RPMI7951 (cell line): ENCODE measurements at places on chromosomes 12 and 14. TPM values are rescaled to one million over a fixed set of nuclear protein-coding genes. Genes with fewer than 3 reads are reported as not detected.
A peak's percentile ranks its signal among the peaks of the same experiment; 100 is the strongest.

The TC2N gene
- not detected in 2 replicates for total RNA-seq

GRCh38 chr12:22034709-22035506 is 11.1 kb upstream of the CMAS start:
- no peak for DNase-seq

- DNase-seq, result peak; percentile 51
Observed at GRCh38 chr14:73014105-73014504, 12.8 kb downstream of the ZFYVE1 start.

DNA sequence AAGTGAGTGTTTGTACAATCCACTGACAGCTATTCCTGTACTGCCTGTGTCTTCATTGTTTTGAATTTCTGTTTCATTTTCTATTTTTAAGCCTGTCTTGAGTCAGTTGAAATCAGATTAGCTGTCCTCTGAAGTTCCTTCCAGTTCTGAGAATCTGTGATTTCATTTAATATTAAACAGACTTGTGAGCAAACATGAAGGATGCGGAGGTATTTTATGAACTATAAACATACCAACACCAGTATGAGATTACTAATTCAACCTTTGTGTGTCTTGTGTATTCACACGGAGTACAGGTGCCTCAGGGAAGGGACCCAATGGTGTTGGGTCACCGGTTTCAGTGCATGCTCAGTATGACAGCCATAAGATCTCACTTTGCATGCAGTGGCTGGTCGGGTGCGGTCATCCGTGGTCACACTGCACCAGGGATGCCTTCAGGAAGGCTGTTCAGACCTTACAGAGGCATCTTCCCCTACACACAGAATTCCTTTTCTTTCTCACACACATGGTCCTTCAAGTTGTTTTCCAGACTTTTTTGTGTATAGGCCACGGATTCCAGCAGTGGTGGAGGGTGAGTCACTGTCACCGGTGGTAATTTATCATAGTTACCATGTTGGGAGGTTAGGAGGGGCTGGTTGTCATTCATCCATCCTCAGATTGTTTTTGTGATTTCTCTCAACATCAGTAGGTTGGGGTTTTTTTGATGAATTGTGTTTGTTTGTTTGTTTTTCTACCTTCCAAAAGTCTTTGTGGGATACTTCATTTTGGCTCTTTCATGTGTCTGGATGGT is 103.0 kb upstream of the SFSWAP start:
- peak; percentile 23 for DNase-seq

DNA sequence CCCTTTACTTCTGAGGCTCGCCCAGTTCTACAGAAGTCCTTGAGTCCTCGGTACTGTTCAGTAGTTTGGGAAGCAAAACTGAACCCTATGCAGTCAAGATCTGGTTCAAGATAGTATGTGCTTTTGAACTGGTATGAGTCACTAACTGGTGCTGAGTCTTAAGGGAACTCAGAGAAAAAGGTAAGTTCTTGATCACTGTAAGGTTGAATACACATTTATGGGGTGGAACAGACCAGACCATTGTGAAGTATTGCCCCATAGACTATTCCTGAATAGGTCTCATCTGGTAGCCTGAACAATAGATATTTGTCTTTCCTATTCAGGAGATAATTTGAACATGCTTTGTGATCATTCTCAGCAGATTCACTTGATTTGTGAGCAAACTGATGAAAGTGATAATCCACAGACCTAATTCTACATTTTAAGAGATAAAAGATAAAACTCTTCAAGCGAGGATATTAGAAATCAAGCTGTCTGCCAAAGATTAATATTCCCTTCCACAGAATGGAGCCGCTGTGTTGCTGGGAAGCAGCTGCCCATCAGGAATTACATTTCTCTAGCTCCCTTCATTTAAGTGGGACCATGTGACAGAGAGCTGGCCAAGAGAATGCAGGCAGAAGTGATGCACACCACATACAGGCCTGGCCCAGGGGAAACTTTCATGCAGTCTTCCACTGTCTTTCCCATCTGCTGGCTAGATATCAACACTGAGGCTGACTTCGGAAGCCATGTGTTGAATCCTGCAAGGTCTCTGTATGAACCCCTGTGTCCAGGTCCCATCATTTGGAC is 369.8 kb upstream of the GARIN6 start:
- no peak for DNase-seq

DNA sequence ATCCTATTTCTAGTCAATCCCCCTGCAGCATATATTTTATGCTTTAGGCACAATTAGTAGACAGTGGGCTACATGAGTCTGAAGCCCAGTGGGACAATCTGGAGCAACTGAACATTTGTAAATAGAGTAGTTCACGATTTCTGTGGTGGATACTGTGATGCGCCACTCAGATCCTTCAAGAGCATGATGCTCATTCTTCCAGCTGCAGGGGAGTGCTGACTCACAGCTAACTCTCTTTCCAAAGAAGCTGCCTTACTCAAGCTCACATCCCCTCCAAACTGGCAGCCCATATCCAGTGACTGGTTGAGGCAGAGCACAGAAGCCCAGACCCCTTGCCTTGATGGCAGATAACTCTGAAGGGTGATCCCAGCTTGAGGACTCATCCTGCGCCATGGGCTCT is 224.2 kb upstream of the EEA1 start:
- DNase-seq, result peak; percentile 36

DNA sequence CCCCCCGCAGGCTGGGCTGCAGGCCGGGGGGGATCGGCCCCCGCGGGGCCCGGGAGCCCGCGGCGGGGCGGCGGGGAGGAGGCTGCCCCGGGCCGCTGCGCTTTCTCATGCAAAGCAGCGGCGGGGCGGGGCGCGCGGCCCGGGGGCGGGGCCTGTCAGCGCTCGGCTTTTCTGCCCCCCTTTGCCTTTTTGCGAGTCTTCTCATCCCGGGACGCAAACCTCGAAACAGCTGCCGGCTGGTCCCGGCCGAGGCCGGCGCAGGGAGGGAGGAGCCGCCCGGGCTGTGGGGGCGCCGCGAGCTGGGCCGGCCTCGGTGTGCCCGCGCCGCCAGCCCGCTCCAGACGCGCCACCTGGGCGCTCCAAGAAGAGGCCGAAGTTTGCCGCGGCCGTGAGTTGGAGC is at the start of gene FZD10:
TSS of gene FZD10 (plus strand) at position 198 of the 400 bp plus-strand sequence. CDS start 479 bp downstream, outside the sequence.
- no peak for DNase-seq

DNA sequence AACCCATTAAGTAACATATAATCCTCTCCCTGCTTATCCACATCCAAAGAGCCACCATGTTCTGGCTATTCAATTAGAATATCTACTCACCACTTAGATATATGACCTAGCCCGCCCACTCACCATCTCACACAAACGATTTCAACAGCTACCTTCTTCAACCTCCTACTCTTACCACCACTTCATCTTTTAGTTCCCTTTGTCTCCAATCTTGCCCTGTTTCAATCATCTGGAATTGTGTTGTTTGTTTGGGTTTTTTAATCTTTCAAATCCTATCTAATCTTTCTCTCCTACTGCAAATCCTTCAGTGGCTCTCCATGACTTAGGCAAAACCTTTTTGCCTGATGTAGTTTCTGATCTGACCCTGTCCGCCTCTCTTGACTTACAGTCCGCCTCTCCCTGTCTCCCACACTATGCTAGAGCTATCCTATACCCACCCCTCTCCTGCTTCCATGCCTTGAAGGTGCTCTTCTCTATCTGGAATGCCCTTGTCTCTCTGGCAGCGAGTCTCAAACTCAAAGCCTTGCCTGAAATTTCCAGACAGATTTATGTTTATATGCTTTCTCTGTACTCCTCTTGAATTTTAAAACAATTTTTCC is 161.0 kb upstream of the CRY1 start:
- DNase-seq, result no peak

DNA sequence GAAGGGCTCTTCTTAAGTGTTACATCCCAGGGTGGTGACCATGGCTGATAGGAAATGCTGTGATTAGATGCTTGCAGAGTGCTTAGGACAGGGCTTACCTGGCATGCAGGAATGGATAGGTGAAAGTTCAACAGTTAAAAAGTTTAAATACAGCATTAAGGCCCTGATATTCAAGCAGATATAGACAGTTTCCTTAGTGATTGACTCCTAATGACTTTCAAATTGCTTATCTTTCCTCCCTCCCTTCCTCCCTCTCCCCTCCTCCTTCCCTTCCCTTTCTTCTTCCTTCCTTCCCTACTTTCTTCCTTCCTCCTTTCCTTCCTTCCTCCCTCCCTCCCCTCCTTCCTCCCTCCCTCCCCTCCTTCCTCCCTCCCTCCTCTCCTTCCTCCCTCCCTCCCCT is 244.6 kb upstream of the NOS1 start:
- DNase-seq, result no peak

DNA sequence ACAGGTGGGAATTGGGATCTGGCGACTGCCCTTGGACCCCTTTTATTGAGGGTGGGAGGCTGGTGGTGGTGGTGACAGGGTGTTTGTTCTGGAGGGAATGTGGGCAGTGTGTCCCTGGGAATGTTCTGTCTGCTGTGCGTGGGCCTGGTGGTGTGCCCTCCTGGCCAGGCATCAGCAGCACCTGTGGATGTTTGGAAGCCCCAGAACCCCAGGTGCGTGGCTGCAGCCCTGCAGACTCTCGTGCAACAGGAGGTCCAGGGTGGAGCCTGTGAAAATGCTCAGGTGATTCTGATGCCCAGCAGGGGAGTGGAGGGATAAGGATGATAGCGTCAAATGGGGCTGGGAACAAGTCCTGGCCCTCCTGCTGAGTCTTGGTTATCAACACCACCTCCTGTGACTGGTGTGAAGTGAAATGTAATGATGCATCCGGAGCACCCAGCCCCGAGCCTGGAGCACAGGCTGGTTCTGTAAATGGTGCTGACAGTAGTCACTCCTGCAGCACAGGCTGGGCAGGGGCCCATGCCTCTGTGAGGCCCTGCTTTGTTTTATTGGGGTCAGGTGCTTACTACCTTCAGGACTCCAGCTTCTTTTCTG is 176.6 kb downstream of the TSPAN9 start:
- DNase-seq, result no peak
